EL (cell line): ENCODE measurements at places on chromosomes 4 and X.

- DNase-seq: no peak
These were observed 222.1 kb downstream of the CBR4 start for GRCh38 chr4:168787801-168788595.

DNA sequence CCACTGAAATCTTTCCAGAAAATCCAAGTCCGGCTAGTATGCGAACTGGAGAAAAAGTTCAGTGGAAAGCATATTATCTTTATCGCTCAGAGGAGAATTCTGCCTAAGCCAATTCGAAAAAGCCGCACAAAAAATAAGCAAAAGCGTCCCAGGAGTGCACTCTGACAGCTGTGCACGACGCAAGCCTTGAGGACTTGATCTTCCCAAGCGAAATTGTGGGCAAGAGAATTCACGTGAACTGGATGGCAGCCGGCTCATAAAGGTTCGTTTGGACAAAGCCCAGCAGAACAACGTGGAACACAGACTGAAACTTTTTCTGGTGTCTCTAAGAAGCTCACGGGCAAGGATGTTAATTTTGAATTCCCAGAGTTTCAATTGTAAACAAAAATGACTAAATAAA is 34.4 kb downstream of the STX18 start:
- DNase-seq: no peak

DNA sequence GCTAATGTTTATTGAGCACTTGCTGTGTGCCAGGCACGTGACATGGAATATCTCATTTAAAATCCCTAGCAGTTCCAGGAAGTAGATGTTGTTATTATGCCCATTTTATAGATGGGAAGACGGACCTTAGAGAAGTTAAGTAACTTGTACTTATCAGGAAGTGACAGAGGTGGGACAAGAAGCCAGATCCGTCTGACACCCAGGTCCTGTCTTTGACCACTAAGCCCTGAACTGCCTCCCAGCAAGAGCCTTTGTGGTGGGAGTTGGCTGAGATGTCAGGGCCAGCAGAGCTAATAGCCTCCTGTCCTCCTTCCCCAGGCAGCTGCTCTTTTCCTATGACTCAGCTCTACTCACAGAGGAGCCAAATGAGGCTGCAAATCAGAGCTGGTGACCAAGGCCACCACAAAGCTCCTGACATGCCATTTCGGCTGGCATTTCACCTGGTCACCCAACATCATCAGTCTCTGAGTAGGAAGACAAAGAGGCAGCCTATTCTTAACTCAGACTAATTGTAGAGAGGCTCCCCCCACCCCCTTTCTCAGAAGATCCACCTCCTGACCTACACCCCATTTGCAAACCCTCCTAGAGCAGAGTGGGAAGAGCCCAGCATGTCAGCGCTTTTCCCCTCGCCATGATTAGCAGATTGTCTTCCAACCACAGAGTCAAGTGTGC is 175.1 kb upstream of the KIT start:
- peak; percentile 47 for DNase-seq

DNA sequence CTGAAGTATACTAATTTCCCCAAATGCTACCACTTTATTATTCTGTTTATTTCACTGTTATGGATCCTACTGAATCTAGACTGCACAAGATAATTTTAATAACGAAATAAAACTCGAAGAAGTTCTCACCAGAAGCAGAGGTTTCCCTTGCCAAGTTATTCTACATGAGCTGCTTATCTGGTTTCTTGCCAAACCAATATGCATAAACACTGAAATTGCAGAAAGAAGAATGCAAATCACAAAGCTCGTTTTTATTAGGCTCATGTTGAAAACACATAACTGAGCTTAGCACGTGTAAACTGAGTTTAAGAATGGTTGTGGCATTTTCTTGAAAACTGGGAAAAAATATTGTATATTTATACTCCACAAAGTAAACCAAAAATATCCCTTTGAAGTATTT is 35.9 kb downstream of the GRID2 start:
- DNase-seq: no peak

- peak; percentile 13 for DNase-seq
These were observed 67.3 kb upstream of the VBP1 start for GRCh38 chrX:155148724-155149537.

- DNase-seq: no peak
These were observed 14.3 kb upstream of the GCNA start for GRCh38 chrX:71563921-71564320.

GRCh38 chr4:81030981-81031791 is 678 bp downstream of the BMP3 start:
- DNase-seq: no peak

DNA sequence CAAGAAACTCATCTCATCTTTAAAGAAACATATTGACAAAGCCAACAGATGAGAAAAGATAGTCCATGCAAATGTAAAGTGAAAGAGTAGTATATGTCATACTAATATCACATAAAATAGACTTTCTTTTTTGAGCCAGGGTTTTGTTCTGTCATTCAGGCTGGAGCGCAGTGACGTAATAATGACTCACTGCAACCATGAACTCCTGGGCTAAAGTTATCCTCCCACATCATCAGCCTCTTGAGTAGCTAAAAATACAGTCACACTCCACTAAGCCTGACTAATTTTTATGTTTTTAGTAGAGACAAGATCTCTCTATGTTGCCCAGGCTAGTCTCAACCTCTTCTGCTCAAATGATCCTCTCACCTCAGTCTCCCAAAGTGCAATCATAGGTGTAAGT is 51.8 kb upstream of the TRAM1L1 start:
- DNase-seq: peak; percentile 38

DNA sequence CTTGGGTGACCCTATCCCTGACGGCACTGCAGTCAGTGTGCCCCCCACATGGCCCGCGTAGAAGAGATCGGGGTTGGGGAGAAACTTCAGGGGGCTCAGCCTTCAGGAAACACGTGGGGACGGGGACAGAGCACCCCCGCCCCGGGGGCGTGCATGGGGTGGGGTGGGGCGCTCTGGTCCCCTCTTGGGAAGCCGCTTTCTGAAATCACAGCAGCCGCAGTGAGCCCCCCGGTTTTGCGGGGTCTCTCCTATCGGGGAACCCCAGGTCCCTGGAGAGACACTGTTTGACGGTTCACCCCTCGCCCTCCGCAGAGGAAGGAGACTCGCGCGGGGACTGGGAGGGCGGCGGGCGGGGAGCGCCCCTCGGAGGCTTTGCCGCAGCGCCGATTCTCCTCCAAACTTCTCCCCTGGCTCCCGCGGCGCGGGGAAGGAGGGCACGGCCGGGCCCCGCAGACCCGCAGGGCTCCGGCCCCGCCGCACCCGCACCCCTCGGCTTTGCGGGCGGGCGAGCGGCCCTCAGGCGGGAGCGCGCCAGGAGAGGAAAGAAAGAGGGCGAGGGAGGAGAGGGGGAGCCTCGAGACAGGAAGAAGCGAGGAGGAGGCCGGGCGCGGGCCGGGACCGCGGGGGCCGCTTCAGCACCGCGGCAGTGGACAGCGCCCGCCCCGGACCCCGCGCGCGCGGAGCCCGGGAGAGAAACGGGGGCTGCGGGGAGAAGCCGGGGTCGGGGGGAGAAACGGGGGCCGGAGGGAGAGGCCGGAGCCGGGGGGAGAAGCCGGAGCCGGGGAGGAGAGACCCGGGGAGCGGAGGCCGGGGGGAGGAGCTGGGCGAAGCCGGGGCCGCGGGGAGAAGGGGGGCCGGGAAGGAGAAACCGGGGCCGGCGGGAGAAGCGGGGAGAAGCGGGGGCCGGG is 612 bp downstream of the CPLX1 start:
- DNase-seq: peak; percentile 19
